ENCODE measurements at places on chromosomes 16 and 17.

GRCh38 chr17:55437159-55437605, 15.5 kb upstream of the MMD start:
- no peak for DNase-seq

GRCh38 chr16:80377096-80377956, 163.5 kb upstream of the DYNLRB2 start:
- DNase-seq = no peak

DNA sequence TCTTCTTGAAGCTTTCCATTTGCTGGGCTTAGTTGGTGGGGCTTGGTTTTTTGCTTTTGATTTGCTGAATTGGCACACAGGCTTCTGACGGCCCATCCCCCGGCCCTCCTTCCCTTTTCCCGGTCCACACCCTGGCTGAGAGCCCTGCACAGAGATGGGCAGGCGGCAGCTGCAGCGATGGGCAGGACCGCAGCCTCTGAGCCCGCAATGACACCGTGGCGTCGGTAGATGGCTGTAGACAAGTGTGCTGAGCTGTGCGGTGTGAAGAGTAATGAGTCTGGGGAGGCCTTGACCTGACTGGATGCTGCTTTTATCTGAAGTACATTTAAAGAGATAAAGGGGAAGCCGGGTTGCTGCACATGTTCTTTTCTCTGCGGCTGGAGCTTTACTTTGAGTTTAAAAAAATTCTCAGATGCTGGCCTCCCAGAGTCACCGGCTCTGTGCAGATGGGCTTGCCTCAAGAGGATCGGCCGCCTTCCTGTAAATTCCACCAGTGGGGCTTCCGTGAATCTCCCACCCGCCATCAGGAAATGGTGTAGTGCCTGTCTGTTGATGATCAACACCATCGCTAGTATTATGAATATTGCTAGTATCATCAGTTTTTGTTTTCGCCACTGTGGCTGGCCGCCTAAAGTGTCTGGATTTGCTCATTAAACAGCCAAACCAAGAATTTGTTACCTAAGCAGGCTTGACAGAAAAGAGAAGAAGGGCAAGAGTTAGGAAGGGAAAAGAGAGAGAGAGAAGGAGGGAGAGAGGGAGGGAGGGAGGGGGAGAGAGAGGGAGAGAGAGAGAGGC, 245.6 kb upstream of the RBFOX1 start:
- no peak for DNase-seq

DNA sequence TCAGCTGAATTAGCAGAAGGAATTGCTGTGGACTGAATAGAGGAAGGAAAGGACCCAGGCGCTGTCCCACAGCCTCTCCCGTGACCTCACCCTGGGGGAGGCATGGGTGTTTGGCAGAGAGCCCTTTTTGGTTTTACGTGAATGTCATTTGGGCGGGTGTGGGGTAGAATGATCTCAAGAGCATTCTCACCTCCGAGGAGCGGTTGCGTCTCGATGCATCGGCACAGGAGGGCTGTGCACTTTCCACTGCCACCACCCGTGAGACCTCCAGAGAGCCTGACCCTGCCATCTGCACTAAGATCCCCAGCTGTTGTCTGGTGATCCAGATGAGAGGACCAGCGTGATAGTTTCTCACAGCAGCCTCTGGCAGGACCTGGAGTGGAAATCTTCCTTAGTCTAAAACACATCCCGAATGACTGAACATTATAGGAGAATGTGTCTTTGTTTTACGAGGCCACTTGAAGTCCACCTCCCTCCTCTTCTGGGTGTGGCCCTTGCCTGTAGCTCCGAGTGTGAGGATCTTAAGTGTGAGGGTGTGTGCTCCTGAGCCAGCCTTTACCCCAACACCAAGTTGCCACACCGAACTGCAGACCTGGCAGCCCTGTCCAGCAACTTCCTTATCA, 29.3 kb downstream of the FOXK2 start:
- DNase-seq = no peak

DNA sequence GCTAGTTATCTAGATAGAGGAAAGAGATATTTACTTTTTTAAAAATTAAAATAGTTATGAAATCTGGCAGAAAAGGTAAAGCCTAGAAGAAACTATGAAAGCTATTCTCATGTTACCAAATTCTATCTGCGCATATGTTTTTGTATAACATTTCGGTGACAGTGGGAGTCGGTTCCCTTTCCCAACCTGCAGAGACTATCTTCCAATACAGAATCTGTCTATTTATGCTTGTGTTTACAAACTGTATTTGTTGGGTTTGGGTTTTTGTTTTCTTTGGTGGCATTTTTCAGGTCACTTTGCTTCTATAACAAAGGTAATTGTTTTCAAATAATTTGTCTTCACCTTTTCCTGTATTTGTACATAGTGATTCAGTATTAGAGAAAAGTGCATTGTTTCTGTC, 69.8 kb downstream of the YPEL2 start:
- no peak for DNase-seq

DNA sequence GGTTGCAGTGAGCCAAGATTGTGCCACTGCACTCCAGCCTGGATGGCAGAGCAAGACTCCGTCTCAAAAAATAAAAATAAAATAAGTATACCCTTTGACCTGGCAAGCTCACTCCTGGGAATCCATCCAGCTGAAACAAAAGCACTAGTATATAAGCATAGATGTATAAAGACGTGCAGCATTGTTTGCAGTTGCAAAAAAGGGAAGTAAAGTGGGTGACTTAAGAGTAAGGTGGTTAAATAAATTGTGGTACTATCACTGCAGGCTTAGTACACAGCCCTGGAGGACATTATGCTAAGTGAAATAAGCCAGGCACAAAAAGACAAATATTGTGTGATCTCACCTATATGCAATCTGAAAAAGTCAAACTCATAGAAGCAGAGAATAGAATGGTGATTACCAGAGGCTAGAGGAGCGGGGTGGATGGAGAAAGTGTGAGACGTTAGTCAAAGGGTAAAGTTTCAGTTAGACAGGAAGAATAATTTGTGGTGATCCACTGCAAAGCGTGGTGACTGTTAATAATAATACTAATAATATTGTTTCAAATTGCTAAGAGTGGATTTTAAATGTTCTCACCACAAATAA, 113.0 kb downstream of the MYO1D start:
- no peak for DNase-seq

DNA sequence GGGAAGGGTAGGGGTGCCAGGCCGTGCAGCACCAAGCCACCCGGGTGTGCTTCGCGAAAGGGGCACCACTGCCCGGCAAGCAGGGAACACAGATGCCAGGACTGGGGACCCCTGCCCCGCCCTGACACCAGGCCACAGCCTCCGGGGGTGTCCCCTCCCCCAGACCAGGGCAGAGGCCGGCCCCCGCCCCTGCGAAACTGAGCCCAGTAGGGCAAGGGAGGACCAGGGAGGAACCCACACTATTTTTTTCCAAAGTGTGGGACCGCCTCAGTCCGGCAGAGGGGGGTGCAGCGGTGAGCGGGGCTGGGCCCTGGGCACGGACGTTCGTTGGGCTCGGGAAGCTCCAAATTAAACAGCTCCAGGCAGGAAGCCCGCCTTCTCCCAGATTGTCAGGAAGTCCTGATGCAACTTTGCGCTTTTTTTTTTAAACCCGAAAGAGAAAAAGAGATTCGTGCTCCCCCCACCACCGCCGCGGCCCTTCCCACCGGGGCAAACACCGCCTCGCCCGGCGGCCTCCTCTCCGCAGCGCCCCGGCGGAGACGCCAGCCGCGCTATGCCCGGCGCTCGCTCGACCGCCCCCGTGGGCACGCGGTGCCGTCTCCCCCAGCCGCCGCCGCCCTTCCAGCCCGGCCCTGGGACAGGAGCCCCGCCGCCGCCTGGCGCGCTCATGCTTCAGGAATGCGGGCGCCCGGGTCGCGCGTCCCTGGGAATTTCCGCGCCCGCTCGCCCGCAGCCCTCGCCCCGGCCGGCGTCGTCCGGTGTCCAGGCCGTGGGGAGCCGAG, 755 bp downstream of the PIEZO1 start:
- no peak for DNase-seq

All from DMS 273 treated with DMSO at 0.1 percent for 48 hours (cell line).